Aorta (tissue), 5 donors: ENCODE measurements at places on chromosomes 16 and 17. TPM values are rescaled to one million over a fixed set of nuclear protein-coding genes. Genes with fewer than 3 reads are reported as not detected.

The CPHXL2 gene
- polyA plus RNA-seq, result not detected

DNA sequence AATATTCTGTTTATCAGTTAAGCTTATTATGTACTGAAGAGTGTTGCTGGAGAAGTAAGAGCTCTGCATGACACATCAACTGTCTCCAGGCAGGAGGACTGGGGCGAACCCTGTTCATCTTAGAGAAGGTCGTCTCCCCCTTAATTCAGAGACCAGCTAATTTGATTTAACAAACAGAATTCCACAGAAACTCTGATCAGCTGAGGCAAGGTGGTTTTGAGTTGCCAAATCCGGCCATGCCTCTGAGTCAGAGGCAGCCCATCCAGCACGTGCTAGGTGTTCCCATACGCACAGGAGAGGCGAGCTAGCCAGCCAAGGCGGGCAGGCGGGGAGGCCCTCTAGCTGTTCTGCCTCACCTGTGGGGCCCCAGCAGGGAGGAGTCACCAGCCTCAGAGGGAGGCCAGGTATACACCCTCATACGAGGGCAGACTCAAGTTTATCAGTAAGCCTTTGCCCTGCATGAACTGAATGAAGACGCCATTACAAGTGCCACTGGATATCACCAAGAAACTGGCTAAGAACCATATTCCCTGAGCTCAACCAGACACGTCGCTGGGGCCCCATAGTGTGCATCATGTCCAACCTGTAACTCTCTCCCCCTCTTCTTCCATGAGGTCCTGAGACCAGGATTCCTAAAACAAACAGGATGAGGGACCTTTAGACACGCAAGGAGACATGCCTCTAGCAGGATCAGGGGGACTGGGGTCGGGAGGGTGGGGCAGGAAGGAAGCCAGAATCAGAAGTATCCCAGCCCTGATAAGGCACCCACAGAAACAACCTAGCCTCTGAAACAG, 25.7 kb downstream of the STAT5A start:
- peak; percentile 52 for DNase-seq

The TRIM25 gene
- 7.4 TPM for polyA plus RNA-seq

DNA sequence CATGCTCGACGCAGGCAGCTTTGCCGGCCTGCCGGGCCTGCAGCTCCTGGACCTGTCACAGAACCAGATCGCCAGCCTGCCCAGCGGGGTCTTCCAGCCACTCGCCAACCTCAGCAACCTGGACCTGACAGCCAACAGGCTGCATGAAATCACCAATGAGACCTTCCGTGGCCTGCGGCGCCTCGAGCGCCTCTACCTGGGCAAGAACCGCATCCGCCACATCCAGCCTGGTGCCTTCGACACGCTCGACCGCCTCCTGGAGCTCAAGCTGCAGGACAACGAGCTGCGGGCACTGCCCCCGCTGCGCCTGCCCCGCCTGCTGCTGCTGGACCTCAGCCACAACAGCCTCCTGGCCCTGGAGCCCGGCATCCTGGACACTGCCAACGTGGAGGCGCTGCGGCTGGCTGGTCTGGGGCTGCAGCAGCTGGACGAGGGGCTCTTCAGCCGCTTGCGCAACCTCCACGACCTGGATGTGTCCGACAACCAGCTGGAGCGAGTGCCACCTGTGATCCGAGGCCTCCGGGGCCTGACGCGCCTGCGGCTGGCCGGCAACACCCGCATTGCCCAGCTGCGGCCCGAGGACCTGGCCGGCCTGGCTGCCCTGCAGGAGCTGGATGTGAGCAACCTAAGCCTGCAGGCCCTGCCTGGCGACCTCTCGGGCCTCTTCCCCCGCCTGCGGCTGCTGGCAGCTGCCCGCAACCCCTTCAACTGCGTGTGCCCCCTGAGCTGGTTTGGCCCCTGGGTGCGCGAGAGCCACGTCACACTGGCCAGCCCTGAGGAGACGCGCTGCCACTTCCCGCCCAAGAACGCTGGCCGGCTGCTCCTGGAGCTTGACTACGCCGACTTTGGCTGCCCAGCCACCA, 9.7 kb downstream of the VASN start:
- DNase-seq, result peak; percentile 89

GRCh38 chr17:77959126-77959925, 823 bp downstream of the TNRC6C start:
- no peak for DNase-seq

The C16orf86 gene
- polyA plus RNA-seq, result 14.4 TPM

The CFAP97D1 gene
- polyA plus RNA-seq, result 0.25 TPM

The GHDC gene
- 27.5 TPM for polyA plus RNA-seq

The TXNL4B gene
- polyA plus RNA-seq, result 7.3 TPM

The ABAT gene
- polyA plus RNA-seq, result 6.6 TPM

The ARL4D gene
- polyA plus RNA-seq, result 4.0 TPM

GRCh38 chr16:76278980-76279379, 1.8 kb downstream of the CNTNAP4 start:
- DNase-seq, result no peak
